ENCODE measurements at places on chromosomes 2 and 18.
A peak's percentile ranks its signal among the peaks of the same experiment; 100 is the strongest.

GRCh38 chr2:170887496-170887895 is 41.6 kb upstream of the GORASP2 start:
- DNase-seq, result no peak

DNA sequence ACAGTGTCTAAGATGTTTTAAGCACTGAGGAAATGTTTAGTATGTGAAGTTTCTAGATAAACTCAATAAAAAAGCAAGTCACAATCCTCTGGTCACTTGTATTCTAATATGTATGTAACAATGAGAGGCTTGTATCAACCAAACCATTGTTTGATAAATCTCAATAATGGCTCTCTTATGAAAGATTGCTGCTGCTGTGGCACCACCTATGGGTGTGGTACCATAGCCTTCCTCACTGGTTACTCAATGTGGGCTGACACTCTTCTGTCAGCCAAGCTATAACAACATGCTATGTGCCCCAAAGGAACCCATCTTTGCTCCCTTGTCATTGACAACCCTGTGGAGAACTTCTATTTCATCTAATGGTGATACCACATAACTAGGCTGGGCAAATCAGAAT is 12.6 kb upstream of the RAB1A start:
- peak; percentile 69 for DNase-seq

DNA sequence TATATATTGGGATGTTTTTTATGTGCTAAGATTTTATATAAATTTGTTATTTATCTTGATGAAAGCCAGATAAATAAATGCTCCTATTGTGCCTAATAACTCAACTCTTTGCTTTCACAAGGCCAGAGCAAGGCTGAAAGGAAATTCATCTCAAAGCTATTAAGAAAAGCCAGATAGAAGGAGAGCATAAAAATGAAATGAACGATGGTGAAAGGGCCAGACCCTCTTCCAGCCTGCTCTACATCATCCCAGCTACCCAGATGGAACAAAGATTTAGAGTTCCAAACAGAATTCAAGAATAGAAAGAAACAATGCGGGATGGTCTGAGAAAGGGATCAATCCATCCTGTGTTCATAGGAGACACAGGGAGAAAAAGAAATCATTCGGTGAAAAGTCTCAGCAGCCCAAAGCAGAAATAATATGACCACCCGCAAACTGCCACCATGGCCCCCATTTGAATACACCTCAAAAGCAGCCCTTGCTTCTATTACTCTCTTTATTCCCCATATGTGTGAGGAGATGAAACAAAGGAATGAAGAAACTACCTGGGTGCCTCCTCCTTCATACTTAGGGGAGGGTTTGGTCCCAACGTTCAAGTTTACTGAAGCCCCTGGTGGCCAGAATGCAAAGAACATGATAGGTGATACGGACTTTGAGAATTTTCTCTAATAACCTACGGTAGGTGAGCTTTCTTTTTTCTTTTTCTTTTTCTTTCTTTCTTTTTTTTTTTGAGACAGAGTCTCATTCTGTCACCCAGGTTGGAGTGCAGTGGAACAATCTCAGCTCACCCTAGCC is 110.1 kb upstream of the FBXO11 start:
- peak; percentile 29 for DNase-seq

DNA sequence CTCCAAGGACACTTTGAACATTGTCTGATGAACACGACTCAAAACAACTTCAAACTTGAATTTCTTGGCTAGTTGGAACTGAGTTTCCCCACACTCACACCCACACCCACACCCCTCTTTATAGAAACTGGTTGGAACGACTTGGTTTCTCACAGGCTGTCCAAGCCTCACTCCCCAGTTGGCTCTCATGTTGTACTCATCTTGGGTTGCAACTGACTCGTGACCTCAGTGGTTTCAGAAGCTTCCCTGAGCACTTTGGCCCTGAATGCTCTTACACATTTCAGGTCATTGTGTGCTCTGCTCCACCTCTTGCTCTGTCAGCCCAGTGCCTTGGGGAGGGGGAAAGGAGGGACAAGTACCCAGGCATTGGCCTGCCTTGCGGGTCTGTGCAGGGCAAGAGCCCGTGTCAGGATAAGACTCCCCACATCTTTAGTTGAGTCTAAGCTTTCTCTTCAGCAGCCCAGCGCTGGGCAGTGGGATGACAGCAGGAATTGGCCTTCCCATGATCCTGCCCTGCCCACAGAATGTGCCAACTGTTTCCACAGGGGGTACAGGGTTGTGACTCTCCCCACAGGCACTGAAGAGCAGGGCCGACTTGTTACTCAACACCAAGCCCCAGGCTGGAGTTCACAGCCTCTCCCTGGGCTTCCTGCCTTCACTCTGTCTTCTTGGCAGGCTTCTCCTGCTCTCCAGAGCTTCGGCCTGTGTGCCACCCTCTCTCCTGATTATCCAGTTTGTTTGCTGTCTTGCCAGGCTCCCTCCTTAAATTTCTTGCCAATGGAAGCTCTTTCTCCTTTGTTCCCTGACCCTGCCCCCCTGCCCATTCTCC is 104.6 kb downstream of the RTN4 start:
- no peak for DNase-seq

- no peak for DNase-seq
These were observed 414 bp downstream of the SFTPB start for GRCh38 chr2:85667561-85668008.

GRCh38 chr18:79309614-79310358 is 85.9 kb upstream of the NFATC1 start:
- DNase-seq, result no peak

DNA sequence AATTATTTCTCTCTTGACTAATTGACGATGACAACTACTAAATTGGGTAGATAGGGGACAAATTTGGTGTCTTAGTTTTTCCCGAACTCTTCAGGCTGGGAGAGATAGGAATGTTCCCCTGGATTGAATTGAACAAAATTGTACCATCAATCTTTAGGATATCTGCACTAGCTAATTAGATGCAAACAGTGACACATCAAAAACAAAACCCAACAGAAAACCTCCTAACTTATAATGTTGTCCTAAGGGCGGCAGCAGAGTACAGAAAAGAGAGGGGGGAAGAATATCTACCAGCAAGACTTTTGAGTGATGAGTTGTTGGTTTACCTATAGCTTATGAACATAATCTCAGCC is 342.9 kb downstream of the INSIG2 start:
- no peak for DNase-seq

GRCh38 chr18:55014095-55014494 is 54.8 kb upstream of the CCDC68 start:
- DNase-seq, result no peak

- DNase-seq, result no peak
These were observed 327.7 kb upstream of the ZNF804A start for GRCh38 chr2:184270660-184271059.

DNA sequence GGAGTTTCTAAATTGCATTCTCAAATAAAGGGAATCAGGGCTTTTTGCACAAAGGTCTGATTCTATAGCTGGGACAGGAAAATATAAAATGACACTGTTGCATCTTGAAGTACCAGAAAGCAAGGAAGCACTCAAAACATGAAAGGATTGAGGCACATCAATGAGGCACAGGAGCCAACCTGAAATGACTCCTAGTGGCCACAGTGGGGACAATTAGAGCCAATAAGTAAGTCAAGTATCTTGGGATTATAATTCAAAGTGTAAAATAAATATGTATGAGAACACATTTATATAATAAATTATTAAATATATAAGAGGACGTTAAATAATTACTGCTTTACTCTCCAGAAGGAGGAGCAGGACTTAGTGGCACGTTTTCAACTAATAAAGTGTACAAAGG is 1259.5 kb upstream of the CDH2 start:
- DNase-seq, result no peak

Measured in hematopoietic multipotent progenitor cell treated with erythropoietin and hydrocortisone succinate and interleukin-3 and kit ligand, for 6 days (in vitro differentiated cells).